MG63 (cell line): ENCODE measurements at places on chromosomes 11 and 22. TPM values are rescaled to one million over a fixed set of nuclear protein-coding genes. Genes with fewer than 3 reads are reported as not detected.

DNA sequence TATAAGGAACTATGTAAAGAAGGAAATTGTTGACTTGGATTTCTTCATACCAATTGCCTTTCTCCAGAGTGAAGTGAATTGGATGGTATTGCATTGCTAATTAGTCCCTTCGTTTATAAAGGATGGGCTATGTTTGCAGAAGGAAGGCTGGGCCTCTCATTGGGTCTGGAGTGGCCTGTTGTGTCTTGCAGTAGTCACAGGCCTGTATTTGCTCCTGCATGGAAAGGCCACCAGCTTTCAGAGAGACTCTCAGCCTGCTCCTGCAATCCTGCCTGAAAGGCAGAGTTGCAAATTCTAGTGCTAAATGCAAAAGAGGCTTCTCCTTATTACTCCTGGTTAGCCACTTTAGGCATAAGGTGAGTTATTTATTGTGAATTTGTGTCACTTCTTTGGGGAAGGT, 103.8 kb downstream of the EXT2 start:
- DNase-seq, result no peak

DNA sequence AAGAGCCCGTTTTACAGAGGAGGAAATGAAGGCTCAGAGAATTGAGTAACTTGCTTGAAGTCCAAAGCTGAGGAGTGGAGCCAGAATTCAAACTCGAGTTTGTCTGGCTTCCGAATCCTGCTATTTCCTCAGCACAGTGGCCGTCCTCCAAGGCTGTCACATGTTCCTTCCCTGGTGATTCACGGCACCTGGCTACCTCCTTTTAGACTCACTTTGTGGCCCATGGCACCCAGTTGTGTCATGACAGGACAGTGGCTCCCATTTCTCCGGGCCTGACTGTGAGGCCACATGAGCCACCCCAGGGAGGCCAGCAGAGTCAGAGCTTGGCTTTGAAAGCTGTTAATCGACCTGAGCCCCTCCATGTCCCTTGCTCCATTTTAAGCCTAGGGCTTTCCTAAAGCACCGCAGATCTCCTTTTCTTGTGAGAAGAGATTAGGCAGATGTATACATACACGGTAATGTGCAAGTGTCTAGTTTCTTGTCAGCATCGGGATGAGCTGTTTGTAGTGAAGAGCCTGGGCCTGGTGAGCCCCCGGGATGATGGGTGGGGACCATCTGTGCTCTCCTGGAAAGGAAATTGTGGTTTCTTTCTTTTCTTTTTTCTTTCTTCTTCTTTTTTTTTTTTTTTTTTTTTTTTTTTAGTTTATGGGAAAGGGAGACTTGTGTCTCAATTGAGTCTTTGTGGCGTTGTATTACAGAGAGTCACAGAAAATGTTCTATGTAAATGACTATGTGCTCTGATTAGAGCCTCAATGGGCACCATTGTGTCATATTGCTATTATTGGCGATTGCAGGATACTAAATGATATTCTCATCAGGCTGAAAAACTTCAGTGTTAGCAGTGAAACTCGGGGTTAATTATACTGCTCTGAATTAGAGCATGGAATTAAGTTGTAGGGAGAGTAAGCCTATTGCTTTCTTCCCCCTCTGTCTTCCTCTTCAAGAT, 54.8 kb downstream of the PTPRJ start:
- DNase-seq, result no peak

DNA sequence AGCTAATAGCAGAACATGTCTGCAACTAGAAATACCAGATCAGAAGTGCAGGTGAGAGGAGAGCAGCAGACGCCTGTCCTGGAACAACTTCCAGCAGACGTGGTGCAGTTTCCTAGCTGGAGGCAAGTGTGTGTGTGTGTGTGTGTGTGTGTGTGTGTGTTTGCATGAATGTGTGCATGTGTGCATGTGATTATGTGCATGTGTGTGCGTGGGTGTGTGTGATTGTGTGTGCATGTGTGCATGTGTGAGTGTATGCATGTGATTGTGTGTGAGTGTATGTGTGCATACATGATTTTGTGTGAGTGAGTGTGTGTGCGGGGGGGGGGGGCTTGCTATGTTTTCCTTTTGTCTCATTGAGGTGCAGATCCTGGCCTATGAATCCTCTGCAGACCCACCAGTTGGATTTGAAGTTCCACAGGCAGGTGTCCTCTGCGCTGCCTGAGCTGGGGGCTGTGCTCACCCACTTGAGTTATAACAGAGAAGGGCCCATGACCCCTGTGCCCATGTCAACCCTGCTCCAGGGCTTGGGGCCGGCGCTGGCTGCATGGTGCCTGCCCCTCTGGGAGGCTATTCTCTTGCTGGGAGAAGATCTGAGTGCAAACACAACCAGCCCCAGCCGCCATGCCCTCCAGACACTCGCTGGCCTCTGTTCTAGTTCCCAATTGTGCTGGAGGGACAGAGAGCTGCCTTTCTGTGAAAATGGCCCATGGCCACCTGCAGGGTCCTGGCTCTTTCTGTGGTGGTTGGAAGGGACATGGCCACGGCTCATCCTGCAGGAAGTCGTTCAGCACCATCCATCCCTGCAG, 821.3 kb downstream of the BRD1 start:
- DNase-seq, result no peak

- no peak for DNase-seq
These were observed 12.3 kb downstream of the AMOTL1 start for GRCh38 chr11:94780432-94780831.

DNA sequence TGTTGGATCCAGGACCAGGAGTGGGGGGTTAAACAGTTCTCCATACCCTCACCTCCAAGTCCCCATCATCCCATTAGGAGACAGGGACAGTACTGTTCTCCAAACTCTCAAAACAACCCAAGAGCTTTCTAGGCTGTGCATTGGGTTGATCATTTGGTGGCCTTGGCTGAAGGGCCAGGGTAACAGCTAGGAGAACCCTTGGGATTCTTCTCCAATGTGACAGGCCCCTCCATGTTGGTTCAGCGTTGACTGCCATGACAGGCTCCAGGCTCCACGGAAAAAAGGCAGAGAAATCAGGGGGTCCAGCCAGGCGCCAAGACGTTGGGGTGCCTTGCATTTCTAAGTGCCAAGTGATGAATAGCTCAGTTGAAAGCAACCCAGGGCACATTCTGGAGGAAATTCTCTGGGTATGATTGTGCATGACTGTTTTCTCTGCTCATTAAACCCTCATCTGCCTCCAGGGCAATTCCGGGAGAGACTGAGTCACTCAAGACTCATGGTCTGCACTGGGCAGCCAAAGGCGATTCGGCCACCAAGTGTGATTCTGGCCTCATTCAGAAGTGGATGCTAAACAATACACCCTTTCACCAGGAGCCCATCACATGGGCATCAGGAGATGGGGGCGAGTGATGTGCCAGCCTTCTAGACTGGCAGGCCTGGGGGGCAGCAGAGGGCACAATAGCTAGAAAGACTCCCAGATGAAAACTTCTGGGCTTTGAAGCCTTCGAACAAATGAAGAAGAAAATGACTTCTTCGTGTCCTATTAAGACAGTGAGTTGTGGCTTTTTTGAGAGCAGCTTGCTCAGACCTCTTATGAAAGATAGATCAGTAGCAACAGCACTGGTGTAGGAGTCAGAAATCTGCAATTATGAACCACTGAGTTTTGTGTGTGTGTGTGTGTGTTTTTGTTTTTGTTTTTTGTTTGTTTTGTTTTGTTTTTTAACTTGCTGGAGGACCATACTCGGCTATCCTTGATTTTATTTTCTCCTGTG, 27.7 kb downstream of the CD44 start:
- peak; percentile 96 for DNase-seq

DNA sequence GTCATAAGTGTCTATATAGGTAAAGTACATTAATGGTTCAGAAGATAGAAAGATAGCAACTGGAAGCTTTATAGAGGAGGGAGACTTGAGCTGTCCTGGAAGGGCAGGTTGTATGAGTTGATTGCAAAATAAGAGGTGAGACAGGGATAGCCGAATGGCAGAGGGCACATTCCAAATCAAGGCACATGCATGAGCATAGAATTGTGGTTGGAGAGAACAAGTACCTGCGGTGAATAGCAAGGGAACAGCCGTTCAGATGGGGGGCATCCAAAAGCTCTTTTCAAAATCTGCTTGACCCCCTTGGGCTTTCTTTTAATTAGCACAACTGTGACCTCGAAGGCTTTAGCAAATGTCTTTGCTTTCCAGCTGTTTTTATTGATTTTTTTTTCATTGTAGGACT, 473.0 kb upstream of the CCDC90B start:
- no peak for DNase-seq

DNA sequence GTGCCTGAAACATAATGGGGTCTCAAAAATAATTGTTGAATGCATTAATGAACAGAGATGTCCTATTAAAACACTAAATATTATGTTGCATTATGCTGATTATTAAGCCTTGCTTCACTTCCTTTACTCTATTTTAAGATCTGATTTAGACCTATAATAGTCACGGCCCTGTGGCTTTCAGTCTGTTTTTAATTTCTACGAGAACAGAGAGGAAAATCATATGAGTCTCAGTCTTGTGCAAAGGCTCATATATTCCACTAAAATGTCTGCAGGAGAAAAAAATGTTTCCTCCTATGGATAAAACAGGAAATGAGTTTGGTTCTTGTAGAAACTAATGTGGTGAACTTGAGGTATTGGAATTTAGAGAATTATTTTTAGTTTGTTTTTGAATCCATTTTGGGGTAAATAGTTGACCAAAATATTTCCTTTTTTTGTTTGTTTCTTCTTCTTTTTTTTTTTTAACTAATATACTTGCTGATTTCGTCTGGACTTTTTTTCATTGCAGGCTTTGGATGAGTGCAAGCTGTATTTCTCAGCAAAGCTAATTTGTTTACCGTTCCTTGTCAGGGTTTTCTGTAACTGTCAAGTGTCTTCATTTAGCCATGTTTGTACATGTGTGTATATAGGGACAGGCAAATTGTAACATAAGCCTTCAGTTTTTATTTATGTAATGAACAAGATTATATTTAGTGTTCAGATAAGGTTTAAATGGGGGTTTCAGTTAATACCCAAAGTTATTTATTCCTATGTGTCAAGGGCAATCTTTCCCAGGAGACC, 139.1 kb upstream of the DDI1 start:
- DNase-seq, result no peak

GRCh38 chr11:48087974-48088681, 107.8 kb downstream of the PTPRJ start:
- no peak for DNase-seq

DNA sequence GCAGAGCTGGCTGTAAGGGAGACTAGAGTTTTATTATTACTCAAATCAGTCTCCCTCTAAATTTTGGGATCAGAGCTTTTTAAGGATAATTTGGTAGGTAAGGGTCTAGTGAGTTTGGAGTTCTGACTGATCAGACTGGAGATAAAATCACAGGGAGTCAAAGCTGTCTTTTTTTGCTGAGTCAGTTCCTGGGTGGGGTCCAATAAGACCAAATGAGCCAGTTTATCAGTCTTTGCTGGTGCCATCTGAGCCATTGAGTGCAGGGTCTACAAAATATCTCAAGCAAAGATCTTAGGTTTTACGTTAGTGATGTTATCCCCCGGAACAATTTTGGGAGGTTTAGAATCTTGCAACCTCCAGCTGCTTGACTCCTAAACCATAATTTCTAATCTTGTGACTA, 935.1 kb upstream of the RAG2 start:
- DNase-seq, result no peak

- DNase-seq, result no peak
These were observed 564.2 kb upstream of the ANO5 start for GRCh38 chr11:21628641-21629040.

The FAT3 gene
- total RNA-seq, result not detected in 2 replicates

The TST gene
- total RNA-seq, result 29.6 and 52.6 TPM in 2 replicates

The BAD gene
- total RNA-seq, result 127 and 166 TPM in 2 replicates

The WNT7B gene
- 5.6 and 7.9 TPM in 2 replicates for total RNA-seq

The LRRC56 gene
- 0.63 TPM in 1 of 2 replicates, not detected in the other for total RNA-seq

The DDI1 gene
- total RNA-seq, result not detected in 2 replicates

The SCUBE2 gene
- 0.59 TPM in 1 of 2 replicates, not detected in the other for total RNA-seq
